Esophagus squamous epithelium (tissue), 5 donors: ENCODE measurements at places on chromosomes 16 and 17.

GRCh38 chr16:1097800-1098199, 1.8 kb upstream of the C1QTNF8 start:
- no peak overlapping the region for H3K4me3 ChIP-seq
- DNase-seq = no peak
- no peaks in the 10 kb centered on the region for H3K27me3 ChIP-seq
- H3K36me3 ChIP-seq = no peaks in the 10 kb centered on the region
- H3K27ac ChIP-seq = no peak overlapping the region
- no peaks in the 10 kb centered on the region for H3K4me1 ChIP-seq

GRCh38 chr16:73199214-73199613, 151.3 kb upstream of the ZFHX3 start:
- H3K4me1 ChIP-seq = no peaks in the 10 kb centered on the region
- H3K36me3 ChIP-seq = no peaks in the 10 kb centered on the region
- no peaks in the 10 kb centered on the region for H3K27me3 ChIP-seq
- H3K4me3 ChIP-seq = no peak overlapping the region

DNA sequence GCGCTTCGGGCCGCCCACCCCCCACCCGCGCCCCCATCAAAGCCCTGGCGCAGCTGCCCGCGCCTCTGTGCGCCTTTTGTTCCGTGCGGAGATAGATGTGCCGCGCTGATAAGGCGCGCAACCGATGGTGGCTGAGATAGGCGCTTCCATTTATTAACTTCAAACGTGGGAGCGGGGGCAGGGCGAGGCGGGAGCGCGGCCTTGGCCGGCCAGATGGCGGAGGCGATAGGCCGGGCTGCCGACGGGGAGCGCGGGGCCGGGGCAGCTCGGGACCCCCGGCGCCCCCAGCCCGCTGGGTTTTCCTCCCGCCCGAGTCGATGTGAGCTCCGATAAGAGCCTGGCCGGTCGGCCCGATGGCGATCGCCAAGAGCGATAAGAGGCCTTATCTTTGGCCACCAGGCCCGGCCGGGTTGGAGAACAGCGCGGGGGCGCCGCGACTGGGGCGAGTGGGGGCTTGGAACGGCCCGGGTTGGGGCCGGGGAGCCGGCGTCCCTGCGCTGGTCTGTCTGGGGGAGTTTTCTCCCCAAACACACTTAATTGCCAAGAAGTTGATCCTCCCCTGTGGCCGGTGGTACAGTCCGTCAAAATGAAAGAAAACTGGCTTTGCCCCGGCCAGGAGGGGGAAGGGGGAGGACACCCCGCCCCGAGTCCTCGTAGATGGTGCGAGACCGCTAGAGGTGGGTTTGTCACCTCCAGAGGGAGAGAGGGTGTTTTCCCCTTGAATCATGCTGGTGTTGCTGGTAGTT, 2.7 kb downstream of the ZFPM1 start:
- peak overlapping the region; percentile 63 for H3K4me3 ChIP-seq
- peak overlapping the region; percentile 35 for H3K27ac ChIP-seq
- H3K36me3 ChIP-seq = no peaks in the 10 kb centered on the region
- DNase-seq = no peak
- H3K27me3 ChIP-seq = no peaks in the 10 kb centered on the region
- peaks cover 13% of the 10 kb centered on the region for H3K4me1 ChIP-seq

DNA sequence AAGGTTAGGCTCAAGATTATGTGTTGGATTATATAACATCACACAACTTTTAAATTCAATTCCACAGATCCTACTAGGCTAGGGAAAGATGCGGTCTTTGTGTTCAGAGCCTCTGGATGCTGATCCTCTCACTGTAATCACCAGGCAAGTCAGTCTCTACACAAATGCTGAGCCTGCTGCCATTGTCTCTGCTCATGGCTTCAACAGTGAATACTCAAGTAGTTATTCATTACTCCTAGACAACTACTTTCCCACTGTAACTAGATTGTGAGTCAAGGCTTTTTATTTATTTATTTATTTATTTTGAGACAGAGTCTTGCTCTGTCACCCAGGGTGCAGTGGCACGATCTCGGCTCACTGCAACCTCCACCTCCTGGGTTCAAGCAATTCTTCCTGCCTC, 15.8 kb upstream of the NDUFAB1 start:
- DNase-seq = no peak
- H3K27me3 ChIP-seq = no peaks in the 10 kb centered on the region
- H3K27ac ChIP-seq = no peak overlapping the region
- H3K4me3 ChIP-seq = no peak overlapping the region
- no peaks in the 10 kb centered on the region for H3K4me1 ChIP-seq

GRCh38 chr17:8072729-8073461, 14.6 kb downstream of the ALOX12B start:
- peaks cover 12% of the 10 kb centered on the region for H3K27me3 ChIP-seq
- H3K4me3 ChIP-seq = no peak overlapping the region
- peaks cover 39% of the 10 kb centered on the region for H3K4me1 ChIP-seq
- H3K27ac ChIP-seq = no peak overlapping the region

GRCh38 chr17:68801335-68802247, 153.6 kb downstream of the ABCA8 start:
- H3K4me3 ChIP-seq = no peak overlapping the region
- no peaks in the 10 kb centered on the region for H3K27me3 ChIP-seq
- H3K4me1 ChIP-seq = no peaks in the 10 kb centered on the region
- H3K36me3 ChIP-seq = no peaks in the 10 kb centered on the region

DNA sequence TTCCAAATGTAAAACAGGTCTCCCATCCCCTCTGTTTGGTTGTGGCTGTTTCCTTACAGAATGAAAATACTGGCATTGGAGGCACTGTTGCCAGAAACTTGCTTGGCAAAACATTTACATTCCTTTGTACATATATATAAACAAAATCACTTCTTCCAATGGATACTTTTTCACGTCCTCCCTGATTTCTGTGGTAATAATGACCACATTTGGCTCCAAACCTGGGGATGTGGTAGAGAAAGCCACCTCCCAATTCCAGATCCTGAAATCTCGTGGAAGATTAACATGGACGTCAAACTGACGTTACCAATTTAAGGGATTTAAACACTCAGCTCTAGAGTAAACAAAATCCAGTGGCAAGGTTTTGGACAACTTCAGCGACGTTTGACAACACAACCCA, 370.8 kb upstream of the ZFHX3 start:
- no peak for DNase-seq
- H3K27ac ChIP-seq = no peak overlapping the region
- H3K4me3 ChIP-seq = no peak overlapping the region
- peaks cover 7% of the 10 kb centered on the region for H3K27me3 ChIP-seq

DNA sequence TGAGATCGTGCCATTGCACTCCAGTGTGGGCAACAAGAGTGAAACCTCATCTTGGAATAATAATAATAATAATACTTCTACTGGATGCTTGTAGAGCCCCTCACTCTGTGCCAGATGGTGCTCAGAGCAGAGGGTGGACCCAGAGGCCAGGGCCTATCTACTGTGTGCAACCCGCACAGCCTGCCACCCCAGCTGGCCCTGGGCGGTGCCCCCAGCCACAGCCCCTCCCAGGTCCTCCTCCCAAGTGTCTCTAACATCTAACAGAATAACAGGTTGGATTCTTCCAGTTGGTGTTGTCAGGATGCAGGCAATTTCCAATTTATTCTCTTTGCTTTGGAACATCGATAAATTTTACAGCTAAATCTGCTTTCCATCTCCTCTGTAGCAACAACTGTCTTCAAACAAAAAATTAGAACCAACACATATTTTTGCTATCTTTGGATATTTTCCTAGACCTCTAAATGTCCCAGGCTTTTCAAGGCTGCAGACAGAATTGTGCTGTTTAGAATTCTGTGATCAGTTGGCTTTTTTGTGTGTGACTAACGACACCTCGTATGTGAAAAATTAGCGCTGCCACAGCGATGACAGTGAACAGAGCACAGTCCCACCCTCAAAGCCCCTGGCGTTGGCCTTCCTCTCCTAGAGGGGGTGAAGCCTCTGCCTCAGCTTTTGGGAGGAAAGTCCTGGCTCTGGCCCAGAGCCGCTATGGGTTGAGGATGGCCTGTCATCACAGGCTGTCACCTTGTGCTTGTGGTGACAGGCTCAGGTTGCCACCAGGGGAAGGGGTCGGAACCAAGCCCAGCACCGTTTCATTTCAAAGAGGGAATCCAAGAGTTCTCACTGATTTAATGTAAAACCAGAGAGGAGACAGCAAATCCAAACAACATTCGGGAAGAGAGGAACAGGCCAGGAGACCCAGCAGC, 7.6 kb upstream of the EVPL start:
- H3K27ac ChIP-seq = no peak overlapping the region
- H3K36me3 ChIP-seq = peaks cover 2% of the 10 kb centered on the region
- peaks cover 3% of the 10 kb centered on the region for H3K4me1 ChIP-seq
- H3K27me3 ChIP-seq = no peaks in the 10 kb centered on the region
- H3K4me3 ChIP-seq = no peak overlapping the region

DNA sequence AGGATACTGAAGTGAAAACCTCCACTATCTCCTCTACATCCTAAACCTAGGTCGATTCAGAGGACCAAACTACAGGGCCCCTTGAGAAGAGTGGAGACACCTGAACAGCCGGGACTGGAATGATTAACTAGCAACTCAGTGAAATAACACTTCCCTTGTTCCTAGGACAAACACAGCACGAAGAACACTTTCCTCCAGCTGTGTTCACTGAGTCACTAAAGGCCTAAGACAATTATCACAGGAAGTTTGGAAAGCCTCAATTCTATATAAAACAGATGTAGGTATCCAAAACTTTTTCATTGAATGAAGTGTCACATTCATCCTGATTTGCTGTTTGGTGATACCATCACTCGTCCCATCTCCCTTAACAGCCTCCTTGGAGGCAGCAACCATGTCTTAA, 15.5 kb upstream of the CUEDC1 start:
- no peak overlapping the region for H3K4me3 ChIP-seq
- DNase-seq = no peak
- H3K36me3 ChIP-seq = peaks cover 40% of the 10 kb centered on the region

DNA sequence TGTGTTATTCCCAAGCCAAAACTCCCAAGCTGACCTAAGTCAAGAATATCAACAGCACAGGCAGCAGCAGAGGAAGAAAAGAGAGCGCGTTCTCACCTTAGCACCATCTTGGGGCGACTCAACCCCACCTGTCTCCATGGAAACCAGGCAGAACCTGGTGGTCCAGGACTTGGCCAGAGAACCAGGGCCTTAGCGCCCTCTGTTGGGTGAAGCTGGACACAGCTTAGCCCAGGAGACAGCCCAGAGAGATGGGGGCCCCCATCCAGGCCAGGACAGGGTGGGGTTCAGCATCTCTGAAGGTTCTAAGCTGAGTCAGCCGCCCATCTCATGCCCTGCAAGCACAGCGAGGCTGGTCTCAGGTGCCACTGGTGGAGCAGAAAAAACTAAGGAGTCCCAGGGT, 60.1 kb upstream of the TMEM132E start:
- no peak overlapping the region for H3K4me3 ChIP-seq
- no peak for DNase-seq
- H3K27me3 ChIP-seq = no peaks in the 10 kb centered on the region
- H3K4me1 ChIP-seq = no peaks in the 10 kb centered on the region
- no peak overlapping the region for H3K27ac ChIP-seq

GRCh38 chr17:75182569-75183436, at the start of gene SUMO2:
SUMO2 (minus strand) TSS chr17:75182959; CDS start chr17:75182834, 125 bp downstream.
- peaks cover 6% of the 10 kb centered on the region for H3K4me1 ChIP-seq
- peak; percentile 80 for DNase-seq
- peak within 1 kb of the TSS; percentile 99 for H3K27ac ChIP-seq

DNA sequence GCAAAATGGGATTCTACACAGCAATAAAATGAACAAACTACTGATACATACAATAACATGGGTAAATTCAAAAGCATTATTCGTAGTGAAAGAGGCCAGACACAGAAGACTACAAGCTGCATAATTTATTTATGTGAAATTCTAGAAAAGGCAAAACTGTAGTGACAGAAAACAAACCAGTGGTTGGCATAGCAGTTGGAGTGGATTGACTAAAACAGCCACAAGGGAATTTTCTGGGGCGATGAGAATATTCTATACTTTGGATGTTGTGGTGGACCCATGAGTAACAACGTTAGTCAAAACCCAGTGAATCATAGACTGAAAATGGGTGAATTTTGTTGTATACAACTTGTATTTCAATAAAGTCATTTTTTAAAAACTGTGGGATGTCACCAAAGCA, 63.2 kb upstream of the RPL38 start:
- no peak overlapping the region for H3K4me3 ChIP-seq

- H3K4me1 ChIP-seq = peaks cover 45% of the 10 kb centered on the region
- no peak overlapping the region for H3K27ac ChIP-seq
- no peak for DNase-seq
- H3K4me3 ChIP-seq = peak overlapping the region; percentile 99
These were observed 825 bp downstream of the RPTOR start for GRCh38 chr17:80545499-80545826.
